CD4-positive, alpha-beta T cell treated with Interleukin-21 for 1 hour (primary cell): ENCODE measurements at places on chromosomes 6 and 20.

- no peak for DNase-seq
Measured at GRCh38 chr20:17631576-17632319, 50.3 kb downstream of the RRBP1 start.

GRCh38 chr6:29702519-29703103 lies 20.6 kb upstream of the HLA-F start:
- peak; percentile 75 for DNase-seq

GRCh38 chr6:22322103-22323030 lies 25.5 kb upstream of the PRL start:
- no peak for DNase-seq

DNA sequence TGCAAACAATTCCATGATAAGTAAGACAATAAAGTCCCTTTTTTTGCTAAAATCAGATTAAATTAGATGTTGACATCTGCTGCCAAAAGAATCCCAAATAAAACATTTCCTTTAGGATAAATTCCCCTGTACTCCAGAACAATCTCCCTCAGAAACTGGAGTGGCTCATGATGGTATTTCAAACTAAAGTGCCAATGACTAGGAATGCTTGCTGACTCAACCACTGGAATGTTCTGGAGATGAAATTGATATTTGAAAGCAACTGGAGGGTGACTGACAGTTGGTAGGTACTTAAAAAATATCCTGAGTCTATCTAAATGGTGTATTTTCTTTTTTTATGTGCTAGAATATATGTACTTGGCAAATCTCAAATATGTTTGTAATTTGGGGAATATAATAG lies 350.1 kb upstream of the TSHZ2 start:
- DNase-seq, result no peak

DNA sequence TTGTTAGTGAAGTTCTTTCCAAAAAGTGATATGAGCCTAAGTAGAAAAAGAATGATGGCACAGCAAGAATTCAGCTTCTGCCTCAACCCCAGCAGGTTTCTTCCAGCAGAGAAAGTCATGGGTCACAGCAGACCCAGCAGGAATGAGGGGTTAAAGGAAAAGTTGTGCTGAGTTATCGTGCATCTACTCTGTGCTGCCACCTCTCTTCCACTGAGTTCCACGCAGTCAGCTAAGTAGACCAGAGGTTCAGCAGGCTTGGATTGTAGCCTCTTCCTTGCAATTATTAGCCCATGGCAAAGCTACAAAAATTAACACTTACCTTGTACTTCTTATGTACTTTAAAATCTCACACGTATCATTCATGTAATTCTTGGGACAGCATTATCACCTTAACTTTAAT lies 510.8 kb downstream of the PTPRT start:
- no peak for DNase-seq

- no peak for DNase-seq
Measured at GRCh38 chr6:49632727-49633126, 3.9 kb downstream of the RHAG start.
